ENCODE measurements at places on chromosomes 11 and 22. TPM values are rescaled to one million over a fixed set of nuclear protein-coding genes. Genes with fewer than 3 reads are reported as not detected.

The RCN1 gene
- total RNA-seq = 111 TPM

The DEFB131B gene
- not detected for total RNA-seq

The OR8D4 gene
- not detected for total RNA-seq

The C22orf42 gene
- not detected for total RNA-seq

The CSF2RB gene
- total RNA-seq = 7.9 TPM

The SAA2 gene
- total RNA-seq = not detected

The KRTAP5-8 gene
- 1.1 TPM for total RNA-seq

The CDC42EP2 gene
- 15.7 TPM for total RNA-seq

The LUZP2 gene
- total RNA-seq = 1.5 TPM

The NLRP14 gene
- total RNA-seq = 0.99 TPM

The ROBO4 gene
- 25.2 TPM for total RNA-seq

The CCDC73 gene
- total RNA-seq = 0.06 TPM

The GLYATL1 gene
- 115 TPM for total RNA-seq

The DCHS1 gene
- total RNA-seq = 73.7 TPM

The PIWIL4 gene
- 5.1 TPM for total RNA-seq

The APOA1 gene
- 29.8 TPM for total RNA-seq

The KLHL22 gene
- total RNA-seq = 49.9 TPM

The HEPN1 gene
- total RNA-seq = not detected

The KCNA4 gene
- 1.3 TPM for total RNA-seq

The NRGN gene
- 4.1 TPM for total RNA-seq

The CNGA4 gene
- 0.23 TPM for total RNA-seq

The SPTY2D1 gene
- total RNA-seq = 19.7 TPM

The GGT5 gene
- total RNA-seq = 12.1 TPM

The MAJIN gene
- 0.70 TPM for total RNA-seq

The MB gene
- 41.5 TPM for total RNA-seq

The APOA4 gene
- total RNA-seq = 0.35 TPM

The TKFC gene
- 38.4 TPM for total RNA-seq

The GRM5 gene
- 1.2 TPM for total RNA-seq

The OR5B21 gene
- 0.23 TPM for total RNA-seq

The HOATZ gene
- not detected for total RNA-seq

The FADS2 gene
- total RNA-seq = 35.3 TPM

The SLCO2B1 gene
- total RNA-seq = 15.9 TPM

The OR52N4 gene
- not detected for total RNA-seq

The TENM4 gene
- 90.9 TPM for total RNA-seq

The CHADL gene
- 5.1 TPM for total RNA-seq

The TMEM121B gene
- total RNA-seq = 0.93 TPM

Measured in metanephros (tissue), 2 donors.